Cortex of kidney (tissue), 1 donor: ENCODE measurements at places on chromosomes 12 and 14.

- DNase-seq, result no peak
Observed at GRCh38 chr12:75978677-75979076, 52.9 kb downstream of the PHLDA1 start.

- DNase-seq, result no peak
Observed at GRCh38 chr14:22434901-22435550, 154.0 kb downstream of the DAD1 start.

DNA sequence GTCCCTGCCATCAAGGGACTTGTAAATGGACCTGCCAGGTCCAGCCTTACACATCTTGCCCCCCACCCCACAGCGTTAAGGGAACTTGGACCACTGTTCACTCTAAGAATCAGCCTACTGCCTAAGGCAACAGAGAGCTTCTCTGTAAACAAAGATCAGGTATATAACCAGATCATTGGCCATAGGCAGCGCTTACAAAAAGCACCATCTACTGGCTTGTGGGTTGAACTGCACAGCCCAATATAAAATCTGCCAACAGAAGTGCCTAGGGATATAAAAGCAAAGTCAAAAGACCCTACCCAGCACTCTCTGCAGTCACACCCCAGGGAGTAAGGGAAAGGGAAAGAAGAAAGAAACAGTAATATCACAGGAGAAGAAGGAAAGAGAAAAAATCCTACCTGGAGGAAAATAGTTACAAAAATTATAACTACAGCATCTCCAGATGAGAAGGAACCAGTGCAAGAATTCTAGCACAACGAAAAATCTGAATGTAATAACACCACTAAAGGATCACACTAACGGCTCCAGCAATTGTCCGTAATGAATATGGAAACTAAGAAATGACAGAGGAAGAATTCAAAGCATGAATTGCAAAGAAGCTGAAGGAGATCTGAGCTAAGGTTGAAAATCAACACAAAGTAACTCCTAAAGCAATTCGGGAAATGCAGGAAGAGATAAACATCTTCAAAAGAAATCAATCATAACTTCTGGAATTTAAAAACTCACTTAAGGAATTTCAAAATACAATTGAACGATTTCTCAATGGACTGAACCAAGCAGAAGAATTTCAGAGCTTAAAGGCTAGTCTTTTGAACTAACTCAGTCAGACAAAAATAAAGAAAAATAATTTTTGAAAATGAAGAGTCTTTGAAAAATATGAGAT is 95.2 kb upstream of the PCED1B start:
- no peak for DNase-seq

- no peak for DNase-seq
Observed at GRCh38 chr14:80930095-80930494, 11.4 kb downstream of the CEP128 start.

- DNase-seq, result no peak
Observed at GRCh38 chr12:19440019-19440858, 947 bp downstream of the AEBP2 start.

DNA sequence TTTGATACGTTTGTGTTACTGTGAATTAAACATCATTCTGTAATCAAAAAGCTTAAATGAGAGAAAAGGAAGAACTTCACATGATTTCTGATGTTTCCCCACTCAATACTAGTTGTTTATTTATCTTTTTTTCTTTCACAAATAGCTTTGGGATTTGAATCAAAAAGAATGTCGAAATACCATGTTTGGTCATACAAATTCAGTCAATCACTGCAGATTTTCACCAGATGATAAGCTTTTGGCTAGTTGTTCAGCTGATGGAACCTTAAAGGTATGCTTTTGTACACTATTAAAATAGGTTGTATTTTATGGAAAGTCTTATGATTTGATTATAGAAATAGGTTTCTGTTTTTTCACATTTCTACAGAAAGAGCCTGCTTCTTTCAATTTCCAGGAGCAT is 41.5 kb downstream of the APAF1 start:
- DNase-seq, result no peak

DNA sequence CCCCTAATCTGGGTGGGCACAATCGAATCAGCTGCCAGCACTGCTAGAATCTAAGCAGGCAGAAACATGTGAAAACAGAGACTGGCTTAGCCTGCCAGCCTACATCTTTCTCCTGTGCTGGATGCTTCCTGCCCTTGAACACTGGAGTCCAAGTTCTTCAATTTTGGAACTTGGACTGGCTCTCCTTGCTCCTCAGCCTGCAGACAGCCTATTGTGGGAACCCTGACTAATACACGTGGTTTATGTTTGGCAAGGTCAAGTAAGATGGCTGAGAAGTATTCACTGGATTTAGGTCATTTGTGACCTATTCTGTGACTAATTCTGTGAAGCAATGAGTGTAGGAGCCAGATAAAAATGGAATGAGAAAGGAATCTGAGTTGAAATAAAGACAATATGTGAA is 11.0 kb downstream of the GPR135 start:
- DNase-seq, result no peak

- DNase-seq, result no peak
Observed at GRCh38 chr14:51473808-51474565, 177.7 kb upstream of the FRMD6 start.

DNA sequence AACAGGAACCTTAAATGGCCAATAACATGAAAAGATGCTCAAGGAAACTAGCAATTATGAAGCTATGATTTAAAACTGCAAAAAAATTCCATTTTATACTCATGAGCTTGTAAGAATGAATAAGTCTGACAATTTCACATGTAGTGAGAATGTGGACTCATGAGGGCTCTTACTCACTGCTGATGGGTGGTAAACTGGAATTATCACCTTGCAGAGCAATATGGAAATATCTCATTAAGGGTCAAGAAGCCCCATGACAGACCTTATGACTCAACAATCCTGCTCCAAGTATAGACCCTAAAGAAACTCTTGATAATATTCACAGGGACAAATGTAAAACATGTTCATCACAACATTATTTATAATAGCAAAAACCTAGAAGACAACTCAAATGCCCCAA is 23.5 kb upstream of the SMAGP start:
- no peak for DNase-seq

DNA sequence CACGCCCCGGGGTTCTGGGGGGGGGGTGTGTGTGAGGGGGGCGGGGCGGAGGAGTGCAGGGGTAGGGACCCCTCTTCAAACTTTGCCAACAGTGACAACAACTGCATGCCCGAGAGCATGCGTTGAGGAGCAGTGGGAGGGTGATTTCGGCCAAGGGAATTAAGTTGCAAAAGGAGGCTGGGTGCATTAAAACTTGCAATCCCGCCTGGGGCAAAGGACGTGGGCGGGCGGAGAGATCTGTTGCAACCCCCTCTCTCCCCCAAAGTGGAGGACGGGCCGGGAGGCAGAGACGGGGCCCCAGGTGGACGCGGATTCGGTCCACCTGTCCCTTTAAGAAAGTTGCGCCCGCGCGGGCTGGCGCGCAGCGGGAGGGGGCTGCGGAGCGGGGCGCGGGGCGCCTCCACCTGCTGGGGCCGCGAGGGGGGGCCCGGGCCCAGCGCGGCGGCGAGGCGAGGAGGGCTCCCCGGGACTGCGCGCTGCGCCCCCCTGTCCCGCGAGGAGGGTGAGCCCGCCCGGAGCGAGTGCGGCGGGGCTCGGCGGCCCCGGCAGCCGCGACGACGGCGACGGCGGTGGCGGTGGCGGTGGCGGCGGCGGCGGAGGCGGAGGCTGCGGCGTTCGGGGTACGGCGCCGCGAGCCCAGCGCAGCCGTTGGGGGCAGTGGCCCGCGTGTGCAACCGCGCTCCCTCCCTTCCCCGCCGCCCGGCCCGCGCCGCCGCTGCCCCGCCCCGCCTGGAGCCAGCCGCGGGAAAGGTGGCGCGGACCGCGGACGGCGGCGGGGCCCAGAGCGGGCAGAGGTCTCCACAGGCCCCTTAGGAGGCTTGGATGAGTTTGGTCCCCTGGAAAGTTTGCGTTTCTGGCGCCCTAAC is 530 bp upstream of the FOXN4 start:
- no peak for DNase-seq

DNA sequence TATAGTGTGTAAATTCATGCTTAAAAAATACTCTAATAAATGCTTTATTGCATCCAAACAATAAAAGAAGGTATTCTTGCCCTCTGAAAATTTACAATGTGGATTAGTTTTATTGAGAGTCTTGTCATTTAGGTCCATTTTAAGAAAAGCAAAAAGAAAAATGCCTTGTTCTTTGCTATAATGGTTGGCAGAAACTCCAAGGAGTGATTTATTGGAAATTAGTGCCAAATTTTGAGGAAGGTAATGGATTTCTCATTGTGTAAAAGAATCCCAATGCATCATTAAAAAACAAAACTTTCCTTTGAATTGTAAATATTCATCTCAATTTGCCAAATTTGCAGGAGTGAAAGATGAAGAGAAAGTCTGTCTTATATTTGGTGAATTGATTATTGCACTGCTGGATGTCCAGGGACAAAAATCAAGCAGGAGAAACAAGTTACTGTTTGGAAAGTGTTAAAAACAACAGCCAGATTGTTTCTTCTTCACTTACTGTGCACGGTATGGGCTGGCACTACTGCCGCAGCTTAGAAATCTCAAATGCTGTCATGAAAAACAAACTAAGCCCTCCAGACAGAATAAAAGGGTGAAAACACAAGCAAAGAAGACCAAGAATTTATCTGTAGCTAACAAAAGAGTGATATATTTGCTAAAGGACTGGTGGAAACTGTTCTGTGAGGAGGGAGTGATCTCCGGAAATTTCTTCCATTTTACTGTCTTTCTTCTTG is 511.7 kb downstream of the TMTC2 start:
- DNase-seq, result no peak

DNA sequence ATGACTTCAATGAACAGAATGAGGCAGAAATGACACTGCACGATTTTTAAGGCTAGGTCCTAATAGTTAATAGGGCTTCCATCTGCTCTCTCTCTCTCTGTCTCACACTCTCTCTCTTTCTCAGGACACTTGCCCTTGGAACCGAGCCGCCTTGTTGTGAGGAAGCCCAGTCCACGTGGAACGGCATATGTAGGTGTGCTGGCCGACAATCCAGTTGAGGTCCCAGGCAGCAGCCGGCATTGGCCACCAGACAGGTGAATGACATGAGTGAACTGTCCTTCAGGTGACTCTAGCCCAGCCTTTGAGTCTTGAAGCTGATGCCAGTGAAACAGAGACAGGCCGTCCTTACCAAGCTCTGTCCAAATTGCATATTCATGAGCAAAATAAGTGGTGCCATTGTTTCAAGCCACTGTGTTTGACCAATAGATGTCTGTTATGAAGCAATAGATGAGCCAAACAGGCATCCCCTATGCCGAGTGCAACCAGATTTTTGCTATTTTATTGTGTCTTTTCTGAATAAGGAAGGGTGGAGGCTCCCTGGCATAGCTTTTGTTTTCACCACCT is 217.5 kb upstream of the LHX5 start:
- no peak for DNase-seq

- no peak for DNase-seq
Observed at GRCh38 chr12:89470741-89471509, 53.7 kb downstream of the GALNT4 start.

DNA sequence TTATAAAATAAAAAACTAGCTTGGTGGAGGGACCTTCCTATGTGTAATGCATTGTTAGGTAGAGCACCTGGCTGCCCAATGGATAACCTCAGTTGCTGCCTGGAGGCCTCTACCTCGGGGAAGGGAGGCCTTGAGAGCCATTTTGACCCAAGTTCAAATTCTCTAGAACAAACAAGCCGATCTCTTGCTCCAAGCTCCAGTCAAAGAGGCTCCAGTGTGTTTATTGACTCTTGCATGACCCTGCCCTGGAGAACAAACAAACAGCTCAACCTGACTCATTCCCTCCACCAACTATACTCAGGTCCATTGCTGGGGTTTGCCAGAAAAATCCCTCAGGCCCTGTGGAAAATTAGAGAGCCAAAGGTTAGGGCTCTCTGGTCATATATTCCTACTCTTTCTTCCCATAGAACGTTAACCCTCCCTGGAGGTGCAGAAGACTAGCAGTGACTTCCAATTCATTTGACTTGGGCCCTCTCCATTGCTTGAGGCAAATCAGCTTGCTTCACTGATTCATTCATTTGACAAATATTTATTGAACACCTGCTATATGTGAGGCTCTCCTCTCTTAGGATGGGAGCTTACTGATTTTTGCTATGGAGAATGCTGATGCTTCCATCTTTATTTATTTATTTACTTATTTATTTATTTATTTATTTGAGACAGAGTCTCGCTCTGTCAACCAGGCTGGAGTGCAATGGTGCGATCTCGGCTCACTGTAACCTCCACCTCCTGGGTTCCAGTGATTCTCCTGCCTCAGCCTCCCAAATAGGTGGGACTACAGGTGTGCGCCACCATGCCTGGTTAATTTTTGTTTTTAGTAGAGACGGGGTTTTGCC is 73.7 kb upstream of the CISTR start:
- DNase-seq, result no peak

GRCh38 chr12:110697236-110697635 is 8.3 kb upstream of the HVCN1 start:
- DNase-seq, result no peak

DNA sequence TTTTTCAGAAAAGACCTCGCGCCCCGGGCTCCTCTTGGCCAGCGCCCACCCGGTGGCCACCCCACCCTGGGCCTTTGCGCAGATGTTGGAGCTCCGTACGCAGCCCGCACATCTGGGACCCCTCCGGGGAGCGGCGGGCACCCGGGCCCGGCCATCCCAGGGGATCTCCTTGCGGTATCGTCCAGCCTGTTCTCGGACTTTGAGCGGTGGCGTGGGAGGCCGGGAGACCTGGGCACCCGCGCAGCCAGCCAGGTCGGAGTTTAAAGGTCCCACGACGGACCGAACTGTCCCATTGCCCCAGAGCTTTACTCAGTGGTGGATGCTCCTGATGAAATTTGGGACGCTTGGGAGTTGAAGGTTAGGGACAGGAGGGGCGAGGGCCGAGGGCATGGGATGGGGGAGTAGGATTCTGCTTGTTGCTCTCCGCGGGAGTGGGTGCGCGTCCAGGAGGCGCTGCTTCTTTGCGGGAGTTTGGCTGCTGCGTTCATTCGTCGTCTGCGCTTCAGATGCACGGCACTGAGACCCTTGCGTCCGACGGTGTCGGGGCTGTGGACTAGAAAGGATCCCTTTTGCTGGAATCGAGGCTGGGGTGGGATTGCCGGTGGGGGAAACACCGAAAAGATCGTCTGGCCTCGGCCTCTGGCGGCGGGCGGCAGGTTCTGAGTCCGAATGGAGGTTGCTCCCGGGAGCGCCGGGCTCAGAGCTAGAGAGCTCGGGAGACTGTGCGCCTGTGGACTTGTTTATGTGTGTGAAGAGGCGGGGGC is 1.4 kb downstream of the NTF3 start:
- DNase-seq, result no peak

DNA sequence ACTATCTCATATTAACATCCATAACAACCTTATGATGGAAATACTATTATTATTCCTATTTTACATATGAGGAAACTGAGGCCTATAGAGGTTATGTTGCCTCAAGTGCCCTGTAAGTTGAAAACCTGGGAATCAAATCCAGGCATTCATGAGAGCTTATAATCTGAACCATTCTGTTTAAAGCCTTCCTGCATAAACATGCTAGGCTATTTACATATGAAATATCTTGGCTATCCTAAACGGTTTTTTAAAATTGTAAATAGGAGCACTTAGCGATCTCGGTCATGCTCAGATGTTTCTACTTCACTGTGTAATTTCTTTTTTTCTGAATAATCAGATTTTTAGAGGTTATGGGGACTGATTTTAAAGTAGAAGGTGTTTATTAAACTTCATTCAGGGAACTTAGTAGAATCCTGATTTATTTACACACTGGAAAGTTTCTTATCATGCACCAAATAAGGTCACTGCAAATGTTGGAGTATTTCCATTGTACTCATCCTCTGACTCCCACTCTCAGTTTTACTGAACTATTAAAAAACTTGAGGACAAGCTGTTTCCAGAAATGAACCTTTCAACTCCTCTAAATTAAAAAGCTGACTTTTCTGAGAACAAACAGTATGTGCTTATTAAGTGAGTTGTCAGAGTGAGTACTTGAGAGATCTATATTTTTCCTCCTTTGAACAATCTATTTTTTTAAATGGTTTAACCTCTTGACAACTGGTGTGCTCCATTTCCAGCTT is 141.7 kb downstream of the PIK3C2G start:
- DNase-seq, result no peak
